Hematopoietic multipotent progenitor cell treated with erythropoietin and hydrocortisone succinate and interleukin-3 and kit ligand, for 4 days (in vitro differentiated cells): ENCODE measurements at places on chromosomes 3 and 15.

- no peak for DNase-seq
Observed at GRCh38 chr3:17707813-17708543, 34.5 kb downstream of the TBC1D5 start.

DNA sequence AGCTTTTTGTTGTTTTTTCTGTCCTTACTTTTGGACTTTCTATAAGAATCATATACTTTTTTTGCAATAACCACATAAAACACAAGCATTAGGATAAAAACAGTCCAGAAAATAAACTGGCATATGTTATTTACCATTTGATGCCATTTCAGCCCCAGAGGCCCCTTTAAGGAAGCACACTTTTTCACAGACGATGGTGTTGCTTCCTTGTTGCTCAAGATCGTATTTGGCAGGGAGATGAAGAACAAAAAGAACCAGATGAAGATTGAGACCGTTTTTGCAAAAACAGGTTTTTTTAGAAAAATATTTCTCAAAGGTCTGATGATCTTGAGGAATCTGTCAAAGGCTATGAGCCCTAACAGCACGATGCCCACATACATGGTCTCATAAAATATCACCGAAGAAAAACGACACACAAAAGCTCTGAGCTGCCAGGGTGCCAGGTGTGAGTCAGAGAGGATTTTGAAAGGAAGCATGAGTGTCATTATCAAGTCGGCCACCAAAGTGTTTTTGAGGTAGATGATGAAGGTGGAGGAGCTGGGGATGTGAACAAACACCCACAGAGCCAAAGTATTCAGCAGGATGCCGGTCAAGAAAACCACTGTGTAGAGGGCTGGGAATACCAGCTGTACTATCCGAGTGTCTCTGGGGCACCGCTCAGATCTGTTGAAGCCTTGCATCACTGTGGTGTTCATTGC lies 902 bp downstream of the P2RY13 start:
- peak; percentile 66 for DNase-seq

- no peak for DNase-seq
Observed at GRCh38 chr3:66018057-66019033, 20.4 kb downstream of the MAGI1 start.

DNA sequence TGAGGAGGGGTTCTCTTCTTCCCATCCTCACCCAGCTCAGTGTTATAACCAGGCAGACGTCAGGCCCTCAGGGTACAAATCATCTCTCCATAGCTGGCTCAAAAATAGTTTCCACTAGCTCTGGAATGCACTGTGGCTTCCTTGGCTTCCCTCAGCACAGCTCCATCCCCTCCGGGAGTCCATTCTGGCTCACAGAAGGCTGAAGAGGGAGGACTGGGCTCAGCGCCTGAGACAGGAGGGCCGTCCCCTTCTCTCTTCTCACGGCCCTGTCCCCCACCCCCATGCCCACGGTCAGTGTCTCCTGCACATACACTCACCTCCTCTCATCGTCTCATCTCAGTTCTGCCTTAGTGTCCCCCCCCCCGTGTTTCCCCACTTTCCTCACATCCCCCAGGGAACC lies 50.1 kb downstream of the UMPS start:
- no peak for DNase-seq

DNA sequence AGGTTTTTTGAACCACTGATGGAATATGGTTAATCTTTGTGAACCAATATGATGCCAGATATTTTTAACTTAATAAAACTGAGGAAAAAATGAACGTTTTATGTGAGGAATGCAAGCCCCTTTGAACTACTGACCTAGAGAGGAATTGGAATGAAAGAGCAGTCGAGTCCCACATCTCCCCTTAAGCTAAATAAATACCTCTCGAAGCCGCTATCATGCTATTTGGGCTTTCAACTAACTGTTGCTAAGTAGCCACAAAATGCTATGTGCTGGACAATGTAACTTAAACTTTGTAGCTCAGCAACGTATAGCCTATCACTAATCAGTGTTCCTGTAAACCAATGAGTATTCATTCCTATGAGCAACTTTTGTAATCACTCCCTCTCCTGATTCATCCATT lies 1037.2 kb downstream of the SQOR start:
- no peak for DNase-seq
